ENCODE measurements at places on chromosomes 2 and 18.

GRCh38 chr2:157231476-157231875, 26.0 kb upstream of the GALNT5 start:
- DNase-seq, result no peak

- no peak for DNase-seq
Observed at GRCh38 chr2:188835006-188835405, 139.2 kb upstream of the COL3A1 start.

DNA sequence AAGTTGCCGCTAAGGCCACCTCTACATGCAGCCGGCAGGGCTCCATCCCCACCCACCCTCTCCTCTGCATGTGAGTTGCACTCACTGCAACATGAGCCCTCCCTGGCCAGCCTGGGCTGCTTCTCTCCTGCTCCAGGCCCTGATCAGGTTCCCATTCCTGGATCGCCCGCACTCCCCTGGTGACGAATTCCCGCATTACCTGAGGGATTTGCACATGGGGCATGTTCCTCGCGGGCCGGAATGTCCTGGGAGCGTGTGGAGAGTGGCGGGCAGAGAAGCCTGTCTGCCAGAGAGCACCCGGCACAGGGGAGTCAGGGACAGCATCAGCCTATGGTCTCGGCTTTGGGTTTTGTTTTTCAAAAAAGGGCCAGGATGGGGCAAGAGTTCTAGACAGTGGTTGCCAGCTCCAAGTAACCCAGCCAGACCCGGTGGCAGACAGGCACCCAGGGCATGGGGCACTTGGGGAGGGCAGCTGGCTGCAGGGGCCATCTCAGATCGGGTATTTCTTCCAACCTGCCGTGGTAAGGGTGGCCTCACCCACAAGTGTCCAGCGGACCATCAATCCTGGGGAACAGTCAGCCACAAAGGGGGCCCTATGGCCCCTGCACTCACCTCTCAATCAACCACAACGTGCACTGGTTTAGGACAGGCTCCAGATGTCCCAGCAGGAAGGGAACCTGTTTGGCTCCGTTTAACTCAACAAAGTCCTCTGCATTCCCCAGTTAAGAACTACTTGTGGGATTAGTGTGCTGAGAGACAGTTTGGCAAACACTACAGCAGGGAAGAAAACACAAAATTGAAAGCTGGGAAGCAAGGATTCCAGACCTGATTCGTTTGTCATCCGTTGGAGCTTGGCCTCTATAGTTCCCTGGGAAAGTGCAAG, 187.7 kb downstream of the SMAD7 start:
- DNase-seq, result no peak

GRCh38 chr18:36396190-36396589, 98.7 kb downstream of the FHOD3 start:
- DNase-seq, result no peak

- no peak for DNase-seq
Observed at GRCh38 chr18:58966005-58966677, 101.5 kb downstream of the ZNF532 start.

DNA sequence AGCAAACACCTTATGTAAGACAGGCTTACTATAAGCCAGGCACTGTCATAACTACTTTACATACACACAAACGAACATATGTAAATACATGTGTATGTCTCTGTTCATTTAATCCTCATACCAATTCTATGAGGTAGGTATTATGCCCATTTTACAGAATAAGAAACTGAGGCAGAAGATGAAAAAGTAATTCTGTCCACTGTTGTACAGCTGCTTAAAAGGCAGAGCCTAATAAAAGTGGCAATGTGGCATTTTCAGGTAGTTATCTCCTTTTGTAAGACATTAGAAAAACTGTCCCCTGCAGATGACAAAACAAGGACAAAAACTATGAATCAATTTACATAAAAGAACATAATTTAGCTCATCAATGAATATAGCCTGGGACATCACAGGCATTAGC, 69.9 kb downstream of the PLEKHM3 start:
- no peak for DNase-seq

GRCh38 chr2:66721776-66722175, 286.9 kb downstream of the MEIS1 start:
- DNase-seq, result no peak

DNA sequence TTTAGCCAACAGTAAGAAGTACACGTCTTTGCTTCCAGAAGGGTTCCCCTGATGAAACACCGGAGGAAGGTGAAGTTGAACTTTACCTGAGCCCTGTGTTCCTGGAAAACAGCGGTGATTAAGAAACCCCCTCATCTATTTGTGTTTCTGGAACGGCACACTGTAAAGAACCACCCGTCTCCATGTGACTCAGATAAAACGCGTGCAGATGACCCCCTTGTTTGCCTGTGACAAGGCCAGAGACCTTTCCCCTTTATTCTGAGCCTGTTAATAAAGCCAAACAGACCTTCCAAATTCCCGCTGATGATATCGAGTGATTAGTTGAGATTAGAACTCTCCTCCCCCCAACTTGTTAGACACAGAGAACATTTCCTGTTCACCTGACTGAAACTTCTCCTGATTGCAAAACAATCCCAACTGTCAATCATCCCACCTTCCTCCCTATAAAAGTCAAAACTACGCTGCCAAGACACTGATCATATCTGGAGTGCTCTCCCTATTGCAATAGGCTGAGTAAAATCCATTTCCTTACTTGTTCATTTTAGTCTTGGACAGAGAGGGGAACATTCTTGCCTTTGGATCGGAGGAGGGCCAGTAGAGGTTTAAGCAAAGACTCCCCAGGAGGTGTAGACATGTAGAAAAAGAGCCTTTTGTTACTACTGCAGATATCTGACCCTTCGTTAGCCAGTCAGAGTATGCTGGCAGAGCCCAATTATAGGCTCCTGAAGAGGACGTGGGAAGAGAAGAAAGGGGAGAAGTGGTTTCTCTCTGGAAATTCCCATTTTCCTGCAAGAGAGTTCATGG, 914 bp upstream of the IWS1 start:
- no peak for DNase-seq

DNA sequence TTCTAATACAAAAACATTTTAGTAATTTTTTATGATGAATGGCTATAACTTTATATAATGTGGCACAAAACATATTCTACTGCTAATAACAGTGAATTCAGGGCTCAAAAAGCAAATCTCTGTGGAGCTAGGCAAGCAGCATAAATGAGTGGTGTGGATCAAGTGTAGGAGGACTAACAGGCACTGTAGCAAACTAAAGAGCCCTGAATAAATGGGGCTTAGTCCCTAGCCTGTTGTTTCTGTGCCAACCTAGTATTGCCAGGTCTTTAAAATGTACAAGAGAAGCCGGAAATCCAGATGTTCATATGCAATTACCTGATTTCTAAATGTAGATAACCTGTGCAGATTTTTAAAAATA, 18.5 kb downstream of the REL start:
- no peak for DNase-seq

- DNase-seq, result no peak
Observed at GRCh38 chr18:34457761-34458160, 233.0 kb upstream of the NOL4 start.

GRCh38 chr18:53784253-53784652, 440.2 kb downstream of the MBD2 start:
- DNase-seq, result no peak

DNA sequence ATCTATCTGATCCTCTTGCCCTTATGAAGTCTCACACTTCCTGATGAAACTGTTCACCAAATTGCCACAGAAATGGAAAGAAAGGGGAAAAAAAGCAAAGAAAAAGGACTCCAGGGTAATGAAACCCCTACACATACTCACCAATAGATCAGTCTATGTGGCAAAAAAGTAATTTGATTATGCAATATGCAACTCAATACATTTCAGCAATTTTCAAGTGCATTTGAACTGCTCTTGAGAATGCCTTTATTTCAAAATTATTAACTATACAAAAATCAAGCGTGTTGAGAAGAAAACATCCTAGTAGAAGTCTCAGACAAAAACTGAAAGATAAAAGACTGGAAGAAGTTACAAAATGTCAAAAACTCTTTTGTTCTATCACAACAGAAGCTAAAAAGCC, 32.2 kb upstream of the PTPN4 start:
- DNase-seq, result no peak

GRCh38 chr2:113039158-113039557, 13.5 kb downstream of the IL36B start:
- DNase-seq, result no peak
